ENCODE measurements at places on chromosomes 13 and 19. TPM values are rescaled to one million over a fixed set of nuclear protein-coding genes. Genes with fewer than 3 reads are reported as not detected.

Gene TTC9B
- 0.24 TPM for polyA plus RNA-seq

Gene IZUMO2
- polyA plus RNA-seq, result 1.9 TPM

- H3K4me1 ChIP-seq, result no peaks in the 10 kb centered on the region
- no peak overlapping the region for H3K4me3 ChIP-seq
- H3K27ac ChIP-seq, result no peak overlapping the region
- no peaks in the 10 kb centered on the region for H3K27me3 ChIP-seq
These were observed 22.5 kb upstream of the ZNF429 start for GRCh38 chr19:21482863-21483276.

GRCh38 chr13:24365191-24365590 is 55.8 kb downstream of the C1QTNF9 start:
- no peak for DNase-seq
- no peaks in the 10 kb centered on the region for H3K36me3 ChIP-seq
- H3K27me3 ChIP-seq, result no peaks in the 10 kb centered on the region
- no peak overlapping the region for H3K4me3 ChIP-seq
- no peaks in the 10 kb centered on the region for H3K4me1 ChIP-seq
- no peak overlapping the region for H3K27ac ChIP-seq

DNA sequence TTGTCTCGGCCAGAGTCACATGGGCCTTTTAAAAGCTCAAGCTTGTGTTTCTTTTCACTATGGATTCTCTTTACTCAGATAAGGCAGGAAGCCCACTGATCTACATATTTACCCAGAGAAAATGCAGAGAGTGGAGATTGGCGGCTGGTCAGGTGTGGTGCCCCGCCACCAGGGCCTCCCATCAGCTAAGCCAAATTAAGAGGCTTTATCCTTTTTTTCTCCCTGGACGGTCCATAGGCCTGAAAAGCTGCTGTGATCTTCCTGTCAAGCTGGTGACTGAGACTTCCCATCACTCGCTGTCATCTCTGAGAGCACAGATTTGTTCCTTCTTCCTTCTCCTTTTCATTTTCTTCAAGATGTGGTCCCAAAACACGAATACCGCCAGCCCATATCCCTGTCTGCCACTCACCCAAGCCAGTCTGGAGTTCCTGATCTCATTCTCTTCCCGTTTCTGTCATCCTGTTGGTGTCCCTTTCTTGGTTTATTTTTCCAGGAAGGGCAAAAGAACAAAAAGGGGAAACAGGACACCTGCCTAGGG is 1.9 kb downstream of the SAFB start:
- H3K27me3 ChIP-seq, result no peaks in the 10 kb centered on the region
- no peak for DNase-seq
- H3K27ac ChIP-seq, result no peak overlapping the region

GRCh38 chr19:45069056-45069455 is 7.2 kb downstream of the ZNF296 start:
- no peaks in the 10 kb centered on the region for H3K4me1 ChIP-seq
- H3K27me3 ChIP-seq, result no peaks in the 10 kb centered on the region
- H3K4me3 ChIP-seq, result no peak overlapping the region
- no peak for DNase-seq
- H3K36me3 ChIP-seq, result peaks cover 45% of the 10 kb centered on the region

- no peaks in the 10 kb centered on the region for H3K36me3 ChIP-seq
- no peak for DNase-seq
- H3K27ac ChIP-seq, result no peak overlapping the region
- H3K27me3 ChIP-seq, result no peaks in the 10 kb centered on the region
- H3K4me1 ChIP-seq, result peaks cover 12% of the 10 kb centered on the region
- no peak overlapping the region for H3K4me3 ChIP-seq
These were observed 120.9 kb downstream of the ZDHHC20 start for GRCh38 chr13:21338156-21338555.

- DNase-seq, result no peak
- H3K27me3 ChIP-seq, result no peaks in the 10 kb centered on the region
- H3K27ac ChIP-seq, result no peak overlapping the region
- H3K4me1 ChIP-seq, result no peaks in the 10 kb centered on the region
These were observed 251.6 kb upstream of the TSHZ3 start for GRCh38 chr19:31600731-31601295.

- no peak for DNase-seq
- H3K36me3 ChIP-seq, result no peaks in the 10 kb centered on the region
- H3K27me3 ChIP-seq, result no peaks in the 10 kb centered on the region
- no peak overlapping the region for H3K4me3 ChIP-seq
These were observed 1.1 kb downstream of the ELF1 start for GRCh38 chr13:41017817-41018601.

DNA sequence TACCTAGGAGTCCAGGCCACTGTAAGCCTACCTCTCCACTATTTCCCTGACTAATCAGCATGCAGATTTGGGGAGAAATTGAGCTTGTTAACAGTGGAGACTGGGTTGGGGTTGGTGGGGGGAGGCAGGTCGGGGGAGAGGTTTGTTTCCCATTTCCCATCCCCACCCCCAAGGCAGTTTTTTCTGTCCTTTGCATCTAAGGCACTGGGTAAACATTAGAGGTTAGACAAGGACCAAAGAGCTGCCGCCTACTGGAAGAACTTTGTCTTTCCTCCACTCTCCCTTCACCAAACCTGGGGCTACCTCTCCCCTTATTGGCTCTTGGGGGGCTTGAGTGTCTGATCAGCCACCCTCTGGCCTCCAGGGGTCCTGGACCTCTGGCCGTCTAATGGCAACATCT is 953 bp downstream of the KCNN4 start:
- no peak overlapping the region for H3K27ac ChIP-seq
- no peaks in the 10 kb centered on the region for H3K36me3 ChIP-seq
- peaks cover 4% of the 10 kb centered on the region for H3K4me1 ChIP-seq
- no peak for DNase-seq

- H3K4me3 ChIP-seq, result no peak overlapping the region
- DNase-seq, result no peak
- no peaks in the 10 kb centered on the region for H3K36me3 ChIP-seq
- H3K27ac ChIP-seq, result no peak overlapping the region
These were observed 260.3 kb downstream of the KCNRG start for GRCh38 chr13:50275392-50276063.

- H3K4me1 ChIP-seq, result no peaks in the 10 kb centered on the region
- no peaks in the 10 kb centered on the region for H3K27me3 ChIP-seq
- no peaks in the 10 kb centered on the region for H3K36me3 ChIP-seq
These were observed 421.4 kb downstream of the SLITRK6 start for GRCh38 chr13:85377783-85378182.

DNA sequence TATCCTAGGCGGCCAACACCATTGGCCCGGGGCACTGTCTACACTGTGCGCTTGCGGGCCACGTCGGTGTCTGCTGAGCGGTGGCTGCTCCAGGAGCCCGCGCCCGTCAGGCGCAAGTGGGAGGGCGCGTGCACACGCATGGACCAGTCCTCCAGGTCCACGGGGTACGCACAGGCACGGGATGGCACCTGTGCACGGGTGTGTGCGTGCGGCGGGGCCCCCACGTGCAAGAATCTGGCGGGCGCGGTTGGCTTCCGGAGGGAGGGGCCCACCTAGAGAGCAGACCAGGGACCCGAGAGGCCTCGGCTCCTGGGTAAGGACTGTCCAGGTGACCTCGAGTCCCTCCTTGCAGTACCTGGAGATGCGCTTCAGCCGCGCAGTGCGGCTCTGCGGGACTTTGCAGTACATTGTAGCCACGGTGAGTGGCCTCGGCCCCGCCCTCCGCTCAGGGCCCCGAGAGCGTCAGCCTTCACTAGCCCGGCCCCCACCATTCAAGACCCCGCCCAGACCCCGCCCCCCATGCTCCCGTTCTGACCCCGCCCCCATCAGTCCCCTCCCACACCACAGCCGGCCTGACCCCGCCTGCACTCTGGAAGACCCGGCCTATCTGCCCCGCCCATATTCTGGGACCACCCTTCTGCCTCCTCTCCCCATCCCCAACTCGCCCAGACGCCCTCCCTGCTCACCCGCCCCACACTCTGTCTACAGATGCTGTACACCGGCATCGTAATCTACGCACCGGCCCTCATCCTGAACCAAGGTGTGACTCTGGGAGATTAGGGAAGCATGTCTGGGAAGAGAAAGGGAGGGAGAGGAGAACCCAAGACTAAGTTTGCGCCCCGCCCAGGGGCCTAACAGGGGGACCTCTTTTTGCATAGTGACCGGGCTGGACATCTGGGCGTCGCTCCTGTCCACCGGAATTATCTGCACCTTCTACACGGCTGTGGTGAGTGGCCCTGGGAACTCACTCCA is 2.3 kb downstream of the SLC5A5 start:
- peak; percentile 91 for DNase-seq
- no peaks in the 10 kb centered on the region for H3K36me3 ChIP-seq
- peak overlapping the region; percentile 76 for H3K4me3 ChIP-seq
- no peaks in the 10 kb centered on the region for H3K4me1 ChIP-seq
- H3K27me3 ChIP-seq, result peaks cover 9% of the 10 kb centered on the region
- no peak overlapping the region for H3K27ac ChIP-seq

DNA sequence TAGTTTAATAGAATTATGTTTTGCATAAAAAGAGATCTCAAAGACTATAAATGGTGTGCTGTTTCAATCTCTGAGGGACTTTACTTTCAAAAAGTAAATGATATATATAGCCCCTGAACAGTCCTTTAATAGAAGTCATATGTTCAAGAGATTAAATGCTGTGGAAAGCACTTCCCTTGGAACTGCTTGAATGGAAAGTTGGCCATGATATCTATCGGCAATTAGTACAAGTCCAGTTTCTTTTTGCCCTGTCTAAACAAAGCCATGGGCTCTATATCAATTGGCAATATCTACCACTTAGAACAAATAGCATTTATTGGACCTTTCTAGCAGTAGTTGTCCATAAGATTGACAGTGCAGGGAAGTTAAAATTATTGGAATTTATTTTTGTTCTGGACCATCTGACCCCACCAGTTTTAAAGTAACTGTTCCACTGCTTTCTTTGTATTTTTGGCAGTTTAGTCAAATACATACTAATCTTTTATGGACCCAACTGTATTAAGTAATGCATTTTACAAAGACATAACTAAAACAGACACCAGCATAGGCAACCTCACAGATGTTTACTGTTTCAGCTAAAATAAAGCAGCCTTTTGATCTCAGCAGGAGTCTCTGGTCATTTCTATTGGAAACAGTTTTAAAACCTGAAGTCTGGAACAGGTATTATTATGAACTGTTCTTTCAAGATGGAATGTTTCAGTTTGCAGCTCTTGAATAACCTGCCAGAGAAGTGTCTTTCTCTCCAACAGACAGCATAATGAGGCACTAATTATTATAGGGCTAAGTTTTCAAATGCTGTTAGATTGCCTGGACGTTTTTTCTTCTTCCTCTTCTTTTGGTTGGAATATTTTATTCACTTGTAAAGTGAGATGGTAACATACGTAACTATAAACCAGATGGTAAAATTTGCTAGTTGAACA is 282.6 kb downstream of the DCLK1 start:
- H3K27me3 ChIP-seq, result no peaks in the 10 kb centered on the region
- H3K36me3 ChIP-seq, result peaks cover 16% of the 10 kb centered on the region
- DNase-seq, result no peak
- no peaks in the 10 kb centered on the region for H3K4me1 ChIP-seq
- H3K4me3 ChIP-seq, result no peak overlapping the region

DNA sequence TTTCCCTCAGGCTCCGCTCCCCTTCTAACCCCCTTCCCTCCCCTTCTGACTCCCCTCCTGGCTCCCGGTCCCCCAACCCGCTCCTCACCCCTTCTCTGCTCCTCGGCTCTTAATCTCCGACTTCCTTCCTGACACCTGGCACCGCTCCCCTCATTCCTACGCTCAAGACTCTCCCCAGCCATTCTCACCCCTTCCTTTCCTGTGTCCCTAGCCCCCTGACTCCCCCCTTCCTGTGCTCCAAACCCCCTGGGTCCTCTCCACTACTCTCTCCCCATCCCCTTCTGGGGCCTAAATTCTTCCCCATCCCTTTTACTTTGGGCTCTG is 658 bp downstream of the CLPP start:
- peak; percentile 47 for DNase-seq
- H3K27ac ChIP-seq, result 0 out of 2 replicates have a peak overlapping the region, but pooled peaks have one; percentile 40
- no peaks in the 10 kb centered on the region for H3K4me1 ChIP-seq
- H3K36me3 ChIP-seq, result peaks cover 5% of the 10 kb centered on the region
- no peaks in the 10 kb centered on the region for H3K27me3 ChIP-seq

Data from H1 (cell line).